ENCODE measurements at places on chromosomes 5 and 9. TPM values are rescaled to one million over a fixed set of nuclear protein-coding genes. Genes with fewer than 3 reads are reported as not detected.

The CEP78 gene
- 20.4 TPM for total RNA-seq

The GOLPH3 gene
- 48.4 TPM for total RNA-seq

The SUSD3 gene
- total RNA-seq, result 3.1 TPM

The SNX18 gene
- 18.6 TPM for total RNA-seq

The SLC27A6 gene
- total RNA-seq, result 1.5 TPM

The ARHGEF37 gene
- 3.3 TPM for total RNA-seq

The CDX1 gene
- total RNA-seq, result not detected

The RPL7A gene
- total RNA-seq, result 2,877 TPM

The TLE1 gene
- 33.1 TPM for total RNA-seq

The ROR2 gene
- total RNA-seq, result not detected

The IL13 gene
- total RNA-seq, result not detected

The STKLD1 gene
- 0.19 TPM for total RNA-seq

The NPDC1 gene
- total RNA-seq, result 9.0 TPM

The PCDHB13 gene
- total RNA-seq, result not detected

The MED10 gene
- total RNA-seq, result 36.6 TPM

The SLC34A1 gene
- not detected for total RNA-seq

The LAMC3 gene
- total RNA-seq, result 1.8 TPM

The GCNT4 gene
- 2.5 TPM for total RNA-seq

The SOHLH1 gene
- not detected for total RNA-seq

The TSSK1B gene
- 0.04 TPM for total RNA-seq

The KCNV2 gene
- total RNA-seq, result not detected

The SAPCD2 gene
- 4.0 TPM for total RNA-seq

The BAG1 gene
- total RNA-seq, result 33.8 TPM

The PTPN3 gene
- total RNA-seq, result 22.1 TPM

The PCA3 gene
- total RNA-seq, result not detected

The PCDHA13 gene
- total RNA-seq, result not detected

The NUTM2G gene
- total RNA-seq, result not detected

The STPG3 gene
- total RNA-seq, result not detected

The FOXD4L6 gene
- not detected for total RNA-seq

The GPX3 gene
- 39.9 TPM for total RNA-seq

The TNFSF8 gene
- total RNA-seq, result not detected

The IL17B gene
- not detected for total RNA-seq

The SLC6A3 gene
- not detected for total RNA-seq

The PCDHGA2 gene
- 0.04 TPM for total RNA-seq

The NR6A1 gene
- 0.47 TPM for total RNA-seq

The AIF1L gene
- total RNA-seq, result 1.9 TPM

The C8G gene
- total RNA-seq, result not detected

The PCDHA1 gene
- total RNA-seq, result not detected

The S100Z gene
- not detected for total RNA-seq

The LIFR gene
- 2.1 TPM for total RNA-seq

The PCDHB9 gene
- not detected for total RNA-seq

The NKD2 gene
- total RNA-seq, result not detected

Measured in hair follicular keratinocyte (primary cell).